Stimulated activated CD4-positive, alpha-beta T cell treated with anti-CD3 and anti-CD28 coated beads, TNF-alpha, amount 100 ng/mL, for 1 hour (primary cell): ENCODE measurements at places on chromosomes 7 and 10.

DNA sequence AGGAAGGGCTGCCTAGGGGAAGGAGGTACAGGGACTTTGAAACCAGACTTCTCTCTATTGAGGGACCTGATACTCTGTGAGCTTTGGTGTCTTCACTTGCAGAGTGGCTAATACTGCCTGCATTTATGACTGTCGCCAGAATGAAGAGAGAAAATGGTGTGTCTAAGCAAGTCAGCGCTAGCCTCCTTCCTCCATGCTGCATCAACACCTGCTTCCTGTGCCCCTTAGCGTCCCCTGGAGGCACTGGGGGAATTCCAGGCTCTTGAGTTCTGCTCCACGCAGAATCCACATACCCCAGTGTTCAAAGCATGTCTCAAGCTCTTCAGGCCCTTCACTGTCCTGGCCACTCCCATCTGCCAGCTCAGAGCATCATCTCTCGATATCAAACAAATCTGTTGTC, 140.5 kb downstream of the PKD1L1 start:
- DNase-seq, result no peak

DNA sequence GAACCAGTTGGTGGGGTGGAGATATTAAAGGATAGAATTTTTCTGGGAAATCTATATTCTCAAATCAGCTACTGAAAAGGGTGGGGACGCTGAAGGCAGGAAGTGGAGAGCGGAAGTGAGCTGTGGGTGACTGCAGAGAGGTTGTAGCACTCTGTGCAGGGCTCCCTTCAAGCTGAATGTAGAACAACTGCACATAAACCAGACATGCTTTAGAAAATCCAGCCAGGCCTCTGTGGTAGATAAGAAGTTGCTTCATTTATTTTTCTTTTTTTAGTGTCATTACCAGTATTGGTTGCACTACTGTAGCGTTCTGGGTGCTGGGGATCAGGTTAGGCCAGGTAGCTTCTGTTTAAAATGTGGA, 127.8 kb downstream of the CELF2 start:
- peak; percentile 43 for DNase-seq

GRCh38 chr7:155878674-155879073, 66.4 kb upstream of the SHH start:
- DNase-seq, result no peak

DNA sequence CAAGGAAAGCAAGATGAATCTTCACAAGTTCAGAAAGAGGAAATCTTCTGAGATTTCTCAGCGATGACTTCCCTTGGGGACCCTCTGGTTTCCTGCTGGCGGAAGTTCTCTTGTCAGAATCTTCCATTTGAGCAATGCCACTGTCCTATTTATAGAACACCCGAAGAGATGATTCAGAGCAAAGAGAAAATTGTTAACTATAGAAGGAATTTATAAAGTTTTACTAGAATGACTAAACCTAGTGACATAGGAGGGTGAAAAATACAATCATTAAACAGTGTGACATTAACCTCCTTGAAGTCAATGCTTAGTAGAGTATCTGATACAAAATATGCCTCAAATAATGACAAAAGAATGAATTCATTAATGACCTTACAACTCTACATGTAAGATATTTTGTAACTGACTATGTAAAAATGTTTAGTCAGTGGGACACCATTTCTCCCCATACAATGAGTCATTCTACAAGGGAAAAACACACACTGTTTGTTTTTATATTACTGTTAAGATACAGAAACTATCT, 206.5 kb upstream of the CNTNAP2 start:
- no peak for DNase-seq

DNA sequence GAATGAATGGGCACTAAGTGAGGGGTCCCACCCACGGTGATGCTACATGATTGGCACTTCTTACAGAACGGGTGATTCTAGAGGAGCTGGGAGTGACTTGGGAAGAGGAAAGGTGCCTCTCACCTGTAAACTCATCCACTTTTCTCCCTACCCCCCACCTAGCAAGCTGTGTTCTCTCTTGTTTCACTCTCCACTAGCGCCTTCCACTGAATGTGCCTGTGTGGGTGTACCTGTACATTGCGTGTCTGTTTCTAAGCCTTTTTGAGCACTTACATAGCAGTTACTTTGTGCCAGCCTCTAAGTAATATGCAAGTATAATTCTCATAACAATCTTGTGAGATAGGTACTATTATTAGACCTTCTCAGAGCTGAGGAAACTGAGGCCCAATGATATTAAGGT, 133.7 kb upstream of the AGK start:
- DNase-seq, result no peak

- peak; percentile 37 for DNase-seq
Measured at GRCh38 chr10:3192856-3193635, 20.5 kb upstream of the PITRM1 start.

GRCh38 chr10:75696536-75696935, 265.1 kb downstream of the LRMDA start:
- DNase-seq, result no peak

- no peak for DNase-seq
Measured at GRCh38 chr10:103739039-103739764, 116.2 kb downstream of the SH3PXD2A start.

- DNase-seq, result no peak
Measured at GRCh38 chr10:69500864-69501468, 49.7 kb downstream of the TSPAN15 start.

- DNase-seq, result no peak
Measured at GRCh38 chr10:43808136-43808535, 159.5 kb upstream of the ZNF32 start.

GRCh38 chr7:136870866-136871487, 2.5 kb downstream of the CHRM2 start:
- DNase-seq, result no peak

DNA sequence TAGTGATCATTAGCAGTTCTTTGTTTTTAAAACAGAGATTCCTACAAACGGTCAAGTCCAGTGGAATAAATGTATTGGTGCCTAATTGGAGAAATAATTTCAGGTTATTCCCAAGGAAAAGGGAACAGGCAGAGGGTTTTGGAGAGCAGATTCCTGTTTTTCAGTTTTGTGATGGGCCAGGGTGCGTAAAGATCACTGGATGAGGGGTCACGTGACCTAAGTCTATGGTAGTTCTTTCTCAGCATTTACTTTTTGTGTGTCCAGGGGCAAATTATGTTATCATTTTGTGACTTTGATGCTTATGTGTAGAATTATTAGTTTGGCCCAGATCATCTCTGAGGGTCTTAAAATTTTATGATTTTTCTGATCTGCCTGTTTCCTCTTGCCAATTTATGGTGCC, 15.2 kb downstream of the CHN2 start:
- no peak for DNase-seq

DNA sequence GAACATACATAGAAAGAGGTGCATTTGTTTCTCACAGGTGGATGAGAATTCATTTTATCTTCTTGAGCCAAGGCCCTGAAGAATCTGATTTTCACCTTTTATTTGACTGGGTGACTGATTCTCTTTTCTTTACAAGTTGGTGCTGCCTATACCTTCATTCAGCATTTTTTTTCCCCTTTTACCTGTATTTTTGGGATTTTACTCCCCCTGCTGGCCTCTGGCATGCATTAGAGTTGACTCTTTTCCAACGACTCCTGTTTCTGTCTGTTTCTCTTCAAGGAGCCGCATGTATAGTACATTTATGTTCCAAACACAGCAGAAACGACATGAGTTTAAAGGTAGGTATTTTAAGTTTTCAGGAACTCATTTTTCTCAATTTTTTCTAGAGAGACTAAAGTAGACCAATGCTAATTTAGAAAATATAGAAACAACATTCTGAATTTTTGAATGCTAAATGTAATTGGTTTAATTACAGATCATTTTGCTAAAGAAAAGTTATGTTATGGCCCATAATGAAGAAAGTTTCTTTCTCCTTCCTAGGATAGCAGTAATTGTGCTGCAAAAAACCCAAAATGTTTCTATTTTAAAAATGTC, 149.8 kb upstream of the HDAC9 start:
- no peak for DNase-seq

- DNase-seq, result no peak
Measured at GRCh38 chr10:113267619-113268562, 285.0 kb upstream of the HABP2 start.

GRCh38 chr10:101244321-101245050, 15.2 kb upstream of the LBX1 start:
- no peak for DNase-seq

DNA sequence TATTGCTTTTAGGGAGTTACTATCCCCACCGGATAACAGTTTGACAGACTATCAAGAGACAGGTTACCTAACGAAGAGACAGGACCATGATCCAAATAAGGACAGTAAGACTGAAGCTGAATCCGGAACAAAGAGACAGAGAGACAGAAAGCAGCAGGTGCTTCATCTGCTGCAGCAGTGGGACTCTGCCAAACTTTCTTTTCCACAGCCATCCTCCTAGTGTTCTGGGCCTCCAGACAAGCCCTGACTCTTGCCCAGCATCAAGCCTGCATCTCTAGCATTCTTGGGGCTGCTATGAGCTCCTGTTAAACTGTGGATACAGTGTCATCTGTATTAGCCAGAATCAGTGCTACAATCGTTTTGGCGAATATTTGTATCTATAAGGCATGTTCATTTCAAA, 761.7 kb downstream of the GRID1 start:
- no peak for DNase-seq

- no peak for DNase-seq
Measured at GRCh38 chr10:132381741-132382140, 15.3 kb upstream of the PWWP2B start.

DNA sequence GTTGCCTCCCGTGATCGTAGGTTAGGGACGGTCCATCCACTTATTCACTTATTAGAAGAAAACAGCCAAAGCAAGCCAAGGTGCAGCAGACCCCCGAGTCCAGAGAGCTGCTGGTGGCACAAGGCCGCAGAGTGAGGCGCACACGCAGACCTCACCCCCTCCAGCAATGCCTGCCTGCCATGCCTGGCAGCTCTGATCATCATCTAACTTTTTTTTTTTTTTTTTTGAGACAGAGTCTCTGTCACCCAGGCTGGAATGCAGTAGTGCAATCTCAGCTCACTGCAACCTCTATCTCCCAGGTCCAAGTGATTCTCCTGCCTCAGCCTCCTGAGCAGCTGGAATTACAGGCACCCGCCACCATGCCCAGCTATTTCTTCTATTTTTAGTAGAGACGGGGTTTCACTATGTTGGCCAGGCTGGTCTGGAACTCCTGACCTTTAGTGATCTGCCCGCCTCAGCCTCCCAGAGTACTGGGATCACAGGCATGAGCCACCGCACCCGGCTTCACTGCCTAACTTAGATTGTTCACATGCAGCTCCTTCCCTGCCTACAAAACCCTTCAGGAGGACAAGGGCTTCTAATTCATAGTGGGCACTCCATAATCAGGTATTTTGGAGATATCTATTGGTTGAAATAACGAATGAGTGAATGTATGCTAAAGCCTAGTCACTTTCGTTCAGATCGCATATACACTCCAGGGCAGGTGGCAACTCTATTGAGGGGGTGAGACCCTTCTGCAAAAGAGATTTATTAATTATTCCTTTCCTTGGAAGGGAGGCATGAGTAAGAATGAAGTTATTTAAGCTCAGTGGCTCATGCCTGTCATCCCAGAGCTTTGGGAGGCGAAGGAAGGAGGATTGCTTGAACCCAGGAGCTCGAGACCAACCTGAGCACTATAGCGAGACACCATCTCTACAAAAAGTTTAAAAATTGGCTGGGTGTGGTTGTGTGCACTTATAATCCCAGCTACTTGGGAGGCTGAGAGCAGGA, 15.9 kb downstream of the TRIM56 start:
- DNase-seq, result no peak

GRCh38 chr10:478471-479245, 210.8 kb downstream of the DIP2C start:
- no peak for DNase-seq

GRCh38 chr7:86653919-86654659, 10.4 kb downstream of the GRM3 start:
- DNase-seq, result no peak

GRCh38 chr10:67115972-67116371, 190.1 kb downstream of the LRRTM3 start:
- no peak for DNase-seq

GRCh38 chr10:65968871-65969270, 957.0 kb upstream of the LRRTM3 start:
- no peak for DNase-seq

DNA sequence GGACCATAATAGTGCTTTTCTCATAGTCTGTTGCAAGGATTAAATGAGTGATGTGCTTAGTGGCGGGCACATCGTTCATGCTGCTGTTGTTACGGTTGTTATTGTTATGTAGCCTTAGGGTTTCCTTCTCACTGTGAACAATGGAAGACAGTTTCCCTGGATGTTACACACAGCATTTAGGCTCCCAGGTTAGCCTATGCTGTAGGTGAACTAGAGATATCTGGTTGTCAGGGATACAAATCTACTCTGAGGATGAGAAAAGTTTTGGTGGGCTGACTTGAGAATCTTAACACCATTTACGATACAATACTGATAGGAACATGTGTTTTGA, 14.7 kb downstream of the SH3PXD2A start:
- DNase-seq, result no peak

- DNase-seq, result no peak
Measured at GRCh38 chr10:56496186-56496486, 135.1 kb upstream of the ZWINT start.

GRCh38 chr7:143929224-143929920, 5.7 kb upstream of the OR2F2 start:
- DNase-seq, result no peak

DNA sequence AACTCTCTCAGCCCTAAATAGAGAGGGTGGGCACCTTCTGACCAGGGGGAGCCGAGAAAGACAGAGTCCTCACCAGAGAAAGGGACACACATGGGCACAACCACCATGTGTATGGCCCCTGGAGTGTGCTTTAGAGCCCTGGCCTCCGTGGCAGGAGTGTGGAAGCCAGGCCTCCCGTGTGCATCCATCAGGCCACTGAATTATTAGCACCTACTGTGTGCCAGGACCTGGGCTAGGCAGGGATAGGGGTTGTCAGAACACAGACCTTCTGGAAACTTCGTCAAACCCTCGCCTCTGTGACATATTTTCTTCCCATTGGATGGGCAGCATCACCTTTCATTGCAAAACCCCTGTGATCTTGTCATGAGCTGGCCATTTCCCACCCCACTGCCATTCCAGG, 78.5 kb downstream of the ZMIZ1 start:
- no peak for DNase-seq
